Esophagus muscularis mucosa (tissue), 4 donors: ENCODE measurements at places on chromosomes 3 and 15. TPM values are rescaled to one million over a fixed set of nuclear protein-coding genes. Genes with fewer than 3 reads are reported as not detected.

- H3K36me3 ChIP-seq: no peaks in the 10 kb centered on the region
- peaks cover 15% of the 10 kb centered on the region for H3K4me1 ChIP-seq
- DNase-seq: no peak
- no peaks in the 10 kb centered on the region for H3K27me3 ChIP-seq
- peak overlapping the region; percentile 83 for H3K4me3 ChIP-seq
Measured at GRCh38 chr3:169813757-169814517, 1.2 kb upstream of the LRRC34 start.

Gene ACAD9
- 25.6 TPM for total RNA-seq

Gene KLF15
- 208 TPM for total RNA-seq

DNA sequence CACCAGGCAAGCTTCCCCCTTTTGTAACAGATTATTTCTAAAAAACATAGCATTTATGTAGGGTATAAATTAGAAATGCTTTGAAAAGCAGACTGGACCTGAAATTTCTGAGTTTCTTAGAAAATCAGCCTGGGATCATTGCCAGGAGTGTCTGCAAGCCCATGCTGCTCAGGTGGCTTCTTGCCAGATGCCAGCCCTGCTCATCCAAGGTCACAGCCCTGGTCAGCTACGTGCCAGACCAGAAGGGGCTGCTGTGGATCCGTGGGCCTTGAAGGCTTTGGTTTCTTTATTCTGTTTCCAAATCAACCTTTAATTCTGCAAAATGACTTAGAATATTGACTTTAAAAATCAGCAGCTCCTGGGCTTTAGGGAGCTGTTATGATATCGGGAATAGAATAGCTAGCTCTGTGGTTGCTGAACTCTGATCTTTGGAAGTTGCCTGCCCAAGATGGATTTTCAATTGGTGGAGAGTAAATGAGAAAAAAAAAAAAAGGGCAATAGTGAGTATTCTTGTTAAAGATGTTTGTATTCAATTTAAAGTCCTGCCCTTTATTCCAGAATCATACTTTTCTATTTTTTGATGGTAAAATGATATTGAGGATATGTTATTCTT, 370.1 kb upstream of the ONECUT1 start:
- H3K27ac ChIP-seq: no peak overlapping the region
- no peaks in the 10 kb centered on the region for H3K4me1 ChIP-seq
- H3K27me3 ChIP-seq: no peaks in the 10 kb centered on the region
- DNase-seq: no peak
- H3K4me3 ChIP-seq: no peak overlapping the region
